ENCODE measurements at places on chromosomes 16 and 17.

DNA sequence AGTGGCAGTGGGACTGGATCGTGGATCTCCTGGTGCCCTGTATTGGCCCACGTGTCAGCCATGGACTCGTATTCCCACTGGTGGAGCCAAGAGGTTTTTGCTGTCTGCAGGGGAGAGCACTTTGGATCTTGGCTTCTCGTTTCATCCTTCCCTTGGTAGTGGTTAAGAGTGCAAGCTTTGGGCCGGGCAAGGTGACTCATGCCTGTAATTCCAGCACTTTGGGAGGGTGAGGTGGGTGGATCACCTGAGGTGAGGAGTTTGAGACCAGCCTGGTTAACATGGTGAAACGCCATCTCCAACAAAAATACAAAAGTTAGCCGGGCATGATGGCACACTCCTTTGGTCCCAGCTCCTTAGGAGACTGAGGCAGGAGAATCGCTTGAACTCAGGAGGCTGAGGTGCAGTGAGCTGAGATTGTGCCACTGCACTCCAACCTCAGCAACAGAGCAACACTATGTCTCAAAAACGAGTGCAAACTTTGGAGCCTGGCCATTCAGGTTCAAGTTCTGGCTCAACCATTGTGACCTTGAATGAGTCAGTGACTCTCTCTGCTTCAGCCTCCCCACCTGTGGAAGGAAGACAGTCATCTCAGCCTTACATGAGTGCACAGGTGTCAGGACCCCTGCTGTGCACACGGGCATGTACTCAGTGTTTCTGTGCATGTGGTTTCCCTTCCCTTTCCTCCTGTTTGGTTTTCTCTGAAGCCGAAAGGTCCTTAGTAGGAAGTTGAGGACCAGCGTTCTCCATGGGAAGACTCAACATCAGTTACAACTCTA, 57.4 kb downstream of the PLCG2 start:
- DNase-seq: no peak

- DNase-seq: no peak
Observed at GRCh38 chr16:56966093-56966475, 4.3 kb downstream of the CETP start.

GRCh38 chr17:69246726-69247375, 18.2 kb upstream of the ABCA10 start:
- DNase-seq: no peak

DNA sequence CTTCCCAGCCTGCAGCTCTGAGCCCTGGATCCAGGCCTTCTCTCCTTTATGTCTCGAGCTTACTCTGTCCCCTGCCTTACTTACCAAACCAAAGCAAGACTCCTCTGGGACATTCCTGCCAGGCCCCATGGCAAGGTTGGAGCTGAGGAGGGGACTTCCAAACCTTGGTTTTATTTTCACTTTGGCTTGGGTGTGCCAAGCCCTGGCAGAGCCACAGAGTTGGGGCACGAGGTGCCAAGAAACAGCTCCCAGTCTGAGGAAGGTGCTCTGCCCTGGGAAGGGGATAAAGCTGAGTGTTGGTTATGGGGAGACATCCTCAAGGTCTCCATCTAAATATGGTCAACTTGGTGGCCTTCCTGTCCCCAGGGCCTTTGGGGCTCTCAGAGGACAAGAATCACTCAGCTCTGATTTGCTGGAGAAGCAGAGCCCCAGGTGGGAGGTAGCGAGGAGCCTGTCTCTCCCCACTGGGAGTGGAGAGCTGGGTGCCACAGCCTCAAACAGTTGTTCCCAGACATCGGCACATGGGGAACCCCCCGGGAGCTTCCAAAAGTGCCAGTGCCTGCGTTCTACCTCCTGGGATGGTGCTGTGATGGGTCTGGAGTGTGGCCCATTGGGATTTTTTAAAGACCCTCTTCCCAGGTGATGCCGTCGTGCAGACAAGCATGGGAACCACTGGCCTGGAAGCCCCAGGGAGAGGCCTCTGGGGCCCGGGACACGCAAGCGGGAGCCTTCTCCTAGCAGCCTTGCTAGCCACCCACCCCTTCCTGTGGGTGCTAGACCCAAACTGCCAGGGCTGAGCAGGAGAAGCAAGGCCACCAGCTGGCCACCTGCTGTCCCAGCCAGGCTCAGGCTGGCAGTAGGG, 10.3 kb downstream of the NLRC5 start:
- no peak for DNase-seq

DNA sequence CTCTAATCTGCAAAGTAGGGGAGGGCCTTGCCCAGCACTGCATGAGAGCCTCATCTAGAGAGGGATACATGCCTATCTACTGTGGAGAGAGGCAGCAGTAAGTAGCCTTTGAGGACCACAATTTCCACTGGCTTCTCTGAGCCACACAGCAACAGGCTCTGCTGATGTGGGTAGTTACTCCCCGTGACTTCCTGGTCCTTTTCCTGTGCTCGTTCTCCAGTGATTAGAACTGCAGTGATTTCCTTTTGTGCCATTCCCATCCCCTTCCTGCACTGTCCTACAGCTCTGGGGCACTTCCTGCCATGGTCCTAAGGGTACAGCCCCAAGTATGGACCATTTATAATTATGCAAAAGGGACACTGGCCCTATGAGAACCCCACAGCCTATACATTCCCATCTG, 3.0 kb downstream of the PLSCR3 start:
- DNase-seq: no peak

DNA sequence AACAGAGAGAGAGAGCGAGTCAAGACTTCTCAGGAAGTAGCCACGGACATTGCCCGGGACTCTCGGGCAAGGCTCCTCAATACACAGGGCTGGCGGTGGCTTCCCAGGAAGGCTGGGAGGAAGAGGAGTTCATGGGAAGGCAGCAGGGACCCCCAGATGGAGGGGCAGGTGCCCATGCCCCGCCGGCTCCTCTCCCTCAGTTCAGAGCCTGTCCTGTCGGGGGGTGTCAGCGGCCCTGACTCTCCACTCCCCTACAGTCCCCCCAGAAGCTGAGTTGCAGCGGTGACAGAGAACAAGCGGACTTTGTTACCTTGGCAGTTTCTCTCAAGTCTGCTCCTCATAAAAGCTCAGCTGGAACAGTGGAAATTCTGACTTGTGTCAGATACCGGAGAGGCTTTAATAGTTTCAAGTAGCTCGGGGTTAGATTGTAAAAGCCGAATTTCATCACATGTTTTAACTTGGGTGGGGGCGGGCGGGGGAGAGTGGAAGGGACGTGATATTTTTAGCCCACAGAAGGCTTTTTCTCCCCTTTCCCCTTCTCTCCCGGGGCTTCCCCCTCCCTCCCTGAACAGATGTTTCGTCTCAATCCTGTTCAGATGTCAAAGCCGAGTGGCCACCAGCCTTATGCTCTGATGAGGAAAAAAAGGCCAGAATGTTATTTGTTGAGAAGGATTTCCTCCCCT, 65.2 kb downstream of the NKD1 start:
- no peak for DNase-seq

GRCh38 chr16:77207030-77207429, 7.8 kb downstream of the SYCE1L start:
- no peak for DNase-seq

DNA sequence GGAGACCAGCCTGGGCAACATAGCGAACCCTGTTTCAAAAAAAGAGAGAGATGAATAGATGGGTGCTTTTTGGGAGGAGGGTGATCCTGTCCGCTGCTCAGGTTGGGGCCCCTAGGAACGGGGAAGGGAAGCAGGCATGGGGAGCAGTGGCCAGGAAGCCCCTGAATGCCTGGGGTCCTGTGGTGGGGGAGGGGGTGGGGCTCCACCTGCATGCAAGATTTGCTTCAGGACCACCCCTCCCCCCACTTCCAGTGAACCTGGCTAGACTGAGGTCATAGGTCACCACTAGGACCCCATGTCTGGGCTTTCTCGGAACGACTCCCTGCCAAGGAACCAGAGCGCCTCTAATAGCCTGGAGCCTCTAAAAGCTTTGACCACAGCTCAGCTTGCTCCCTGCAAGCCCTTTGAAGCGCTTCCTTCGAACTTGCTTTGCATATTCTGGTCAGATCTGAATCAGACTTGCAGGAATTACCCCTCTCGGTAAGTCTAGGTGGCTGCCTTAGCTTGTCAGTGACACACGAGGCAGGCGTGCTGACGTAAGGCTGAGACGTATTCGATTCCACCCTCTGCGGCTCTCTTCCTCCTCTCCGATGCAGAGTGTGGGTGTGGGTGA, 3.7 kb downstream of the SOCS3 start:
- DNase-seq: peak; percentile 51

- DNase-seq: no peak
Observed at GRCh38 chr17:74337834-74338500, 11.9 kb downstream of the KIF19 start.

DNA sequence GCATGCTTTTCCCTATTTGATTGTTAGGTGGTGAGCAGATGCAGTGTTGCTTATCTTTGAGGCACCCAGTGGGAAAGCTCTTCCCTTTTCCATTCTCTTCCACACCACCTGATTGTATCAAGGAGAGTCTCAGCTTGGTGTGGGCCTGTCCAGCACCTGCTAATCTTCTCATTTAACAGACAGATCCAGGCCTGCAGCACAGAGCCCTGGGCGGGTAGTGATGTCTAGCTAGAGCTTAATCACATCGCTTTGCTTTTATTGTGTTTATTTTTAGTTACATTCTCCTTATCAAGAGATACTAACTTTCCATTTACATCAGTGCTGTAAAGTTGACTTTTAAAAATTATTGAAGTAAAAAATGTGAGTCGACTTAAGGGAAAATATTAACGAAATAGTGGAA, 24.2 kb downstream of the FOXL1 start:
- DNase-seq: no peak

DNA sequence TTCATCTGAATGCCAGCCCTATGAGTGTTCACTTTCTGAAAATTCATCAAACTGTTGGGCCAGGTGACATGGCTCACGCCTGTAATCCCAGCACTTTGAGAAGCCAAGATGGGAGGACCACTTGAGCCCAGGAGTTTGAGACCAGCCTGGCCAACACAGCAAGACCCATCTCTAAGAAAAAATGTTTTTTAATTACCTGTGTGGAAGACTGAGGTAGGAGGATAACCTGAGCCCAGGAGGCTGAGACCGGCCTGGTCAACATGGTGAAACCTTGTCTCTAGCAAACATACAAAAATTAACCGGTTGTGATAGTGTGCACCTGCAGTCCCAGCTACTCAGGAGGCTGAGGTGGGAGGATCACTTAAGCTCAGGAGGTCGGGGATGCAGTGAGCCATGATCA, 10.3 kb downstream of the MYH11 start:
- DNase-seq: no peak

DNA sequence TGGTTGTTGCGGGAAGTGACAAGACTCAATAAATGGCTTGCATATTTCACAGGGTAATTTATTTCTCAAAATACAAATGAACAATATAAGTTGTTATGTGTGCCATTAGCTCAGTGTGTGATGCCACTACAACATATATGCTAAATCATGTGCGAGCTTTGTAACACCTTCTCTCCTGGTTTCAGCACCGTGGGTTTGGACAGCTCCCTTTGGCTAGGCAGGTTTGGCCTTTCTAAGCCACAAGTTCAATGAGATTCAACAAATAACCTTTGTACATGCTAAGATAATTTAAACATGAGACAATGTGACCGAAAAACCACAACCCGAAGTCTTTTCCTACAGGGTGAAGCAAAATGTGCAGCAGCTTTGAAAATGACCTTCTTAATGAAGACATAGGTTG, 563.9 kb downstream of the TMEM114 start:
- peak; percentile 30 for DNase-seq

GRCh38 chr17:27920569-27920968, 27.4 kb upstream of the LYRM9 start:
- DNase-seq: peak; percentile 60

DNA sequence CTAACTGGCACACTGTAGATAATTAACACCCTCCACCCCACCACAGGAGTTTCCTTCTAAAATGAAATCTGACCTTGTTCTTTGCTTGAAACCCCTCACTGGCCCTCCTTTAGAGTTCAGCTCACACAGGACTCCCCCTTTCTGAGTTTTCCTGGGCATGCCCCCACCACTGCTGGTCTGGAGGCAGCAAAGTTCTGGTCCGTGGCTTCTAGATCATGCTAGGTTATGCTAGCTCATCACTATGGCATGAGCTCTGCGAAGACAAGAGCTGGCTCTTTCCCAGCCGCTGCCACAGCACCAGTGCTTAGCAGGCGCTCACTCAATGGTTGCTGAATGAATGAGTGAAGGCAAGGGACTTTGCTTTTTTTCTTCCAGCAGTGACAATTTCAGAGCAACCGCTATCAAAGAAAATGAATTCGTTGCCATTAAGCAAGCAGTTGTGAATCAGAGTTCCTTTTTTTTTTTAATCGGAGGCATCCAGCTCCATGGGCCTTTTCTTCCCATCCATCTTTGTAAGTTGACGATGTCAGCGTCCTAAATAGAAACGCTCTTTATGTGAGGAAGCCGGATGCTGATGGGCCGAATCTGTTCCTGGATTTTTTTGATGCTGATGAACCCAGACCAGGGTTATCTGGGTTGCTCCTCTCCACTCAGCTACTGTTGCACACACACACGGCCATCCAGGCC, 80.8 kb upstream of the NOL11 start:
- no peak for DNase-seq

DNA sequence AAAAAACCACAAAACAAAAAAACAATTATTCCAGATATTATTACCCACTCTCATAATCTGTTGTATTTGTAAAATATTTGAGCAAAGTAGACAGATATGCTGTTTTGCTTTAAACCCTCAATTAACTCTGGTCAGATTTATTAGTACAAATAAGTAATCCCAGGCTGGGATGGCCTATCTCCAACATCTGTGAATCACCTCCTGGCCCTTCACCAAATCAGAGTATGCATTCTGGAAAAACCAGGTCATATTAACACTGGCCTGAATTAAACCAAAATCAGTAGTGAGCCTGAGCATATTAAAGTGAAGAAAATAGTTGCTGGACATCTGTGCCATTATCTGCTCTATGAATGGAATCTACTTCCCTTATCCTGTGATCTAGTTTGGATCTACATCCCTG, 41.0 kb downstream of the STAT3 start:
- no peak for DNase-seq

GRCh38 chr17:72386619-72387237, 265.9 kb downstream of the SOX9 start:
- no peak for DNase-seq

- DNase-seq: no peak
Observed at GRCh38 chr17:20266806-20267458, 200.4 kb downstream of the LGALS9B start.

DNA sequence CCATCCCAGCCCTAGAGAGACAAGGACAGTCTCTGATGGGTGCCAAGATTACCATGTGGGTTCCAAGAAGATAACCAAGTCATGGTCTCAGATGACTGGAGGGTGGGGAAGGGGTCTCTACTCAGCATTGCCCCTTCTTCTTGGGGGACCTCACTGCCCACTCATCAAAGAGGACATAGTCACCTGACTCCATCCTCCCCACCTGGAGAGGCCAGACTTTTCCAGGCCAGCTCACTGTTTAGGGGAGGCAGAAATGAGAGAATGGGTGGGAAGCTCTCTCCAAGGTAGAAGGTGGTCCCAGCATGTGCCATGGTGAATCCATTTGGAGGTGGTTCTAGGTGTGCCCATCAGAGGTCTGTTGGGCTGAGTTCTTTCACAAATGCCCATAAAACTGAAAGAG, 20.7 kb upstream of the IL21R start:
- DNase-seq: no peak

GRCh38 chr16:22890976-22891375, 77.0 kb downstream of the HS3ST2 start:
- no peak for DNase-seq

All from testis (tissue), 5 donors.